Kasumi-1 (cell line): ENCODE measurements at places on chromosomes 5 and 9.

GRCh38 chr5:74801941-74802340 is 34.9 kb downstream of the NSA2 start:
- no peak for DNase-seq

- no peak for DNase-seq
Measured at GRCh38 chr5:169164481-169164925, 136.4 kb downstream of the SLIT3 start.

DNA sequence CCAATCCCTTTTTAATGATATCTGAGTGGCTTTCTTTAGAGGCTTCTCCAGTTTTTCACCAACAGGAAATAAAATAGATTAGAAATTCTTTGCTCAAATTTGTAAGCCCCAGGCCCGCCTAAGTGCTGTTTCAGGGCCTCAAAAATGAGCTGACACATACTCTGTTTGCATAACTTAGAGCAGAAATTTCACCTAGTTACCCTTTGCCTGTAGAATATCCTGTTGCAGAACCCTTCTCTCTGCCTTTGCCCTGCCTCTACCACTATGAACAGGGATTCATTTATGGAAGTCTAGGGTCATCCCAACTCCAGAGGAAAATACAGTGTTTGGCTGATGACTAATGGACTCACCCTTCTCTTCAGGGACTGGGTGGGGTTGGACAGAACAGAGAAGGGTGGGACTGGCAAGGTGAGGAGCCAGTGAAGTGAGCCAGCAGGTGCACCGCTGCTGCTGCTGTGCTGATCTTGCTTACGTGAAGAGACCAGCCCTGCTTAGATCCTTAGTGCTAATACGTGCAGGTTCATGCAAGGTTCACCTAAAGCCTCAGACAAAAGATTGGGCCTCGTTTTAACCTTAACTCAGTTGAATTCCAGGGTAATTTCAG is 22.8 kb downstream of the OSTF1 start:
- no peak for DNase-seq

GRCh38 chr5:11064763-11065450 is 303.9 kb upstream of the DAP start:
- DNase-seq = no peak

GRCh38 chr5:116358911-116359418 is 215.7 kb downstream of the SEMA6A start:
- peak; percentile 85 for DNase-seq

DNA sequence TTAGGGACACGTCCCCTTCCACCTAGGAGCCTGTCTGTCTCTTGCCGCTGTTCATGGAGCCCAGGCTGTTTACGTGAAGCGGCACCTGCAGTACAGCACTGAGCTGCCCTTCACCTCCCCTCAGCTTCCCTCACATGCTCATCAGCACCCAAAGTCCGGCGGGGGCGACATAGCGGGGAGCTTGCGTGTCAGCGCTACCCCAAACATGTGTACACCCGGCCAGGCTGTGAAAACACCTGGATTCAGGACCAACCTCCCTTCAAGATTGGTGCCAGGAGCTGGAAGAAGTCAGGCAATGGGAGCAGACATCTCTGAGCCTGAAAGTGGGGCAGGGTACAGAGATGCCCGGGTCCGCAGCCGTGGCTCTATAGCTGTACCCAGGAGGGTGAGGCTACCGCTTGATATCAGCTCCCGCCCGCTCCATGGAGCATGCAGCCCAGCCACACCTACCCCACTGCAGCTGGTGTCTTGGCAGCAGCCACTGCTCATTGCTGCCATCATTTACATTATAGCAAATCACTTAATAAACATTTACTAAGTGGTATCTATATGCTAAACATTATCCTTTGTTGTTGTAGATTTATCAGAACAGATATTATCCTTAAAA is 712.1 kb downstream of the CDH9 start:
- DNase-seq = no peak

- DNase-seq = peak; percentile 83
Measured at GRCh38 chr9:78118742-78119473, 87.3 kb upstream of the GNAQ start.

DNA sequence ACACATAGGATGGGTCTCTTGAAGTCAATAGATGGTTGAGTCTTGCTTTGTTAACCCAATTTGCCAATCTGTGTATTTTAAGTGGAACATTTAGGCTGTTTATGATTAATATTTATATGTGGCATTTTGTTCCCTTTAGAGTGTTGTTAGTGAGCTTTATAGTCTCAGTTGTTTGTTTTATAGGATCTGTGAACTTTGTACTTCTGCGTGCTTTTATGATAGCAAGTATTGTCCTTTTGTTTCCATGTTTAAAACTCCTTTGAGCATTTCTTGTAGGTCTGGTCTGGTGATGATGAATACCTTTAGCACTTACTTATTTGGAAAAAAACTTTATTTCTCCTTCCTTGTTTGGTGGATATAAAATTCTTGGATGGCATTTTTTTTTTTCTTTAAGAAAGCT is 23.8 kb downstream of the SELENOP start:
- no peak for DNase-seq

- no peak for DNase-seq
Measured at GRCh38 chr5:173907686-173908371, 19.7 kb downstream of the CPEB4 start.

DNA sequence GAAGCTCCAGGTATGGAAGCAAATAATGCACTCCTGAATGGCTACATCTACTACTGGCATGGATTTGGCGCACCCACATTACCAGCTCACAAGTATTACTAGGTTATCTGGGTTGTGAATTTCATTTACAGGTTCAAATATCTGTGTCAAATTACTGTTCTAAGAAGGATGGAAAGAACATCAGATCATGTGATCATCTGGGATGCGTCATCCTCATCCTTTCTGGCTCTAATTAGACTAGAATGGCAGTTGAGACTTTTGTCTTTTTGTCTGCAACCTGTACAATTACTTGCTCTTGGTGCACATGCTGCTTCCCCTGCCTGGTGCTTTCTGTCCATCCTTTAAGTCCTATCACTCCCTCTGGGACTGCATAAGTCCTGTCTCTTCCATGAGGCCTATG is 64.1 kb downstream of the PJA2 start:
- no peak for DNase-seq

GRCh38 chr5:98187945-98188344 is 585.5 kb upstream of the RGMB start:
- no peak for DNase-seq

- peak; percentile 72 for DNase-seq
Measured at GRCh38 chr9:134187110-134187531, 22.8 kb upstream of the RNU6ATAC start.

DNA sequence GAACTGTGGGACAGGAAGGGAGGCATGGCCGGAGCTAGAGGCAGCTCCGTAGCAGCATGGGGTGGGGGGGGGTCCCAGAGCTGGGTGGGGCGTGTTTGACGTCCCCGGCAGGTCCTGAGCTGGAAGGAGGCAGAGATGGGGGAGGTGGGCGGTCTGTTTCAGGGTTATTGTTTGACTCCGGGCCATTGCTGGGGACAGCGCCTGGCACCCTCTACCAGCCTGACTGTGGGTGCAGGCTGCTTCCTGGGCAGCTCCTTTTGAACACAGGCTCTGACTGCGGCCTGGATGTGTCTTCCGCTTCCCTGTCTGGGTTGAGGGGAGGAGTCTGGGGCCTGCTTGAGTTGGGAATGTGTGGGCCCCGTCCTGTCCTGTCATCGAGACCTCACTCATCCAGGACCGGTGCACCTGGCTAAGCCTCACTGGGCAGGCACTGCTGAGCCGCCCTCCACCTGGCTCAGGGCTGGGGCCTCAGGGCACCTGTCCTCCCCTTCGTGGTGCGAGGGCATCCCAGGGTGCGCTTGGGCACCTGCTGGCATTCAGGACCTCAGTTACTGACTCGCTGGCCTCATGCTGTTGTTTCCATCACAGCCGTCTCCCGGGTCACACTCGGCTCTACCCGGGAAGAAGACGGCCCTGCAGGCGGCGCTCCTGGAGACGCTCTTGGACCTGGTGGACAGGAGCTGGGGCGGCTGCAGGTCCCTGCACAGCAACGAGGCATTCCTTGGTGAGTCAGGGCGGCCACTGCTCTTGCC is 26.5 kb downstream of the CEP72 start:
- no peak for DNase-seq

GRCh38 chr5:167392240-167392639 is 899.2 kb upstream of the WWC1 start:
- no peak for DNase-seq

- DNase-seq = no peak
Measured at GRCh38 chr9:134655101-134655500, 13.5 kb downstream of the COL5A1 start.

- DNase-seq = no peak
Measured at GRCh38 chr9:130663258-130663976, 977 bp upstream of the PRDM12 start.

GRCh38 chr5:56307714-56308333 is 74.7 kb upstream of the ANKRD55 start:
- DNase-seq = no peak

- no peak for DNase-seq
Measured at GRCh38 chr5:15521381-15522186, 21.6 kb downstream of the FBXL7 start.

- no peak for DNase-seq
Measured at GRCh38 chr9:134458207-134459108, 132.2 kb downstream of the RXRA start.

GRCh38 chr5:126847826-126848251 is 70.9 kb downstream of the LMNB1 start:
- DNase-seq = no peak

GRCh38 chr9:8838136-8838535 is 1038.6 kb upstream of the DMAC1 start:
- DNase-seq = no peak

- DNase-seq = no peak
Measured at GRCh38 chr5:172786736-172787462, 15.9 kb upstream of the DUSP1 start.

DNA sequence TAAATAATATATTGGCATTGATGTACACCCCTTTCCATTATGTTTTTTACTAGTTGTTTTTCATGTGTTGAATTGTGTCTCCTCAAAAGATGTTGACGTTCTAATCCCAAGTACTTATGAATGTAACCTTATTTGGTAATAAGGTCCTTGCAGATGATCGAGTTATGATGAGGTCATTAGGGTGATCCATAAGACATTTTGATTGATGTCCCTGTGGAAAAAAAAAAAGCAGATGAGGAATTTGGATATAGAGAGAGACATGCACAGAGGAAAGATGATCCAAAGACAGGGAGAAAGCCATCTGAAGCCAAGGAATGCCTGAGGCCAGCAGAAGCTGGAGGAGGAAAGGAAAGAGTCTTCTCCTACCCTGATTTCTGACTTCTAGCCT is 632.7 kb downstream of the TLR4 start:
- DNase-seq = no peak

GRCh38 chr5:86716121-86716520 is 98.4 kb downstream of the COX7C start:
- no peak for DNase-seq

GRCh38 chr5:68543212-68543611 is 327.7 kb downstream of the PIK3R1 start:
- no peak for DNase-seq

GRCh38 chr5:9919306-9920030 is 289.3 kb upstream of the TAS2R1 start:
- DNase-seq = no peak

DNA sequence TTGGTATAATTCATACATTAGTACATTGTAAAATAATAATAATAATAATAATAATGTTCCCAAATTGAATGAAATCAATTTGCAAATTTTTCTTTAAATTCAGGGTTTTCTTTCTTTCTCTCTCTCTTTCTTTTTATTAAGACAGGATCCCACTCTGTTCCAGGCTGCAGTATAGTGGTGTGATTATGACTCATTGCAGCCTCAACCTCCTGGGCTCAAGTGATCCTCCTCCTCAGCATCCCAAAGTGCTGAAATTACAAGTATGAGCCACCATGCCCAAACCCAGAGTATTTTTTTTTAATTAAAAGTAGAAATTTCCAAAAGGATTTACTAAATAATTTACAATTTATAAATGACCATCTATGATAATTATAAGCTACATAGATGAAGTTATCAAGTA is 117.7 kb downstream of the HOMER1 start:
- DNase-seq = no peak

DNA sequence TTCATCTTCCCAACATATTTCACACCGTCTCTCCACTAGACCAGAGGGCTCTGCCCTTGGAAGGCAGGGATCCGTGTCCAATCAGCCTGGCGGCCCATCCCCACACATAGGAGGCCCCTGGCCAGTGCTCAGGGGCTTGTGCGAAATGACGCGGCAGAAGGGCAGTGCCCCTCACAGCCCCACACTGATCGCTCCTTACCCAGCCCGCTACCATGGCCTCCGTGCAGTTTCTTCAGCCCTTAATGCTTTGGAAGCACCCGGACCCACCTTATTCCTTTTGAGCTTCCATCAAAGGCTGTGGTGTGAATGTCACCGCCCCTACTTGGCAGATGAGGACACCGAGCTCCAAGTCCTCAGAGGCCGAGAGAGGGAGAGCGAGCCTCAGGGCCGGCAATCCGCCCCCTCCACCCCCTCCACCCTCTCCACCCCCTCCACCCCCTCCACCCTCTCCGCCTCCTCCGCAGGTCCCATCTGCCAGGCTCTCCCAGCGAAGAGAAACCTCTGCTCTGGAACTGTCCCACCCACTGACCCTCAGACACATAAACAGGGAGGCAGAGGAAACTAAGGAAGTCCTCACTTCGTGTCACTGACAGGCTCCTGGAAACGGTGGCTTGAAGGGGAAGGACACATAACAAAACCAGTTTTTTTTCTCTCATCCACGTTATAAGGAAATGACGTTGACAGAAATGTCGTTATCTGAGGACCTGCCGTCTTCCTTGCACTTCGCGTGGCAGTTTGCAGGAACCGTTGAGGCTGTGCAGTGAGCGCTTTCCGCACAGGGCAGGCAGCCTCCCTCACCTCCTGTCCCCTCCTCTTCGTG is 13.9 kb downstream of the QSOX2 start:
- peak; percentile 93 for DNase-seq

DNA sequence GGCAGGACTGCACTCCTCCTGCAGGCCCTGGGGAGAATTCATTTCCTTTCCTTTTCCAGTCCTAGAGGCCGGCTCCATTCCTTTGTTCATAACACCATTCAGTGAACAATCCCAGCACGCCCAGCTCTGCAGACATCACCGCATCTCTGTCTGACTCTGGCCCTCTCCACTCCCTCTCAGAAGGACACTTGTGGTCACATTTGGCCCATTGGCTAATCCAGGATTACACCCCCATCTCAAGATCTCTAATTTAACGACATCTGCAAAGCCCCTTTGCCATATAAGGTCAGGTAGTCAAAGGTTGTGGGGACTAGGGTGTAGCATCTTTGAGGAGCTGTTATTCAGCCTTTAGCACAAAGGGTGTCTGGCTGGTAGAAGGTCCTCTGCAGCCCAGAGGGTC is 185.0 kb upstream of the DAP start:
- DNase-seq = no peak
